ENCODE measurements at places on chromosomes 5 and 9. TPM values are rescaled to one million over a fixed set of nuclear protein-coding genes. Genes with fewer than 3 reads are reported as not detected.

- DNase-seq, result no peak
Measured at GRCh38 chr5:115116001-115116400, 53.7 kb downstream of the TRIM36 start.

DNA sequence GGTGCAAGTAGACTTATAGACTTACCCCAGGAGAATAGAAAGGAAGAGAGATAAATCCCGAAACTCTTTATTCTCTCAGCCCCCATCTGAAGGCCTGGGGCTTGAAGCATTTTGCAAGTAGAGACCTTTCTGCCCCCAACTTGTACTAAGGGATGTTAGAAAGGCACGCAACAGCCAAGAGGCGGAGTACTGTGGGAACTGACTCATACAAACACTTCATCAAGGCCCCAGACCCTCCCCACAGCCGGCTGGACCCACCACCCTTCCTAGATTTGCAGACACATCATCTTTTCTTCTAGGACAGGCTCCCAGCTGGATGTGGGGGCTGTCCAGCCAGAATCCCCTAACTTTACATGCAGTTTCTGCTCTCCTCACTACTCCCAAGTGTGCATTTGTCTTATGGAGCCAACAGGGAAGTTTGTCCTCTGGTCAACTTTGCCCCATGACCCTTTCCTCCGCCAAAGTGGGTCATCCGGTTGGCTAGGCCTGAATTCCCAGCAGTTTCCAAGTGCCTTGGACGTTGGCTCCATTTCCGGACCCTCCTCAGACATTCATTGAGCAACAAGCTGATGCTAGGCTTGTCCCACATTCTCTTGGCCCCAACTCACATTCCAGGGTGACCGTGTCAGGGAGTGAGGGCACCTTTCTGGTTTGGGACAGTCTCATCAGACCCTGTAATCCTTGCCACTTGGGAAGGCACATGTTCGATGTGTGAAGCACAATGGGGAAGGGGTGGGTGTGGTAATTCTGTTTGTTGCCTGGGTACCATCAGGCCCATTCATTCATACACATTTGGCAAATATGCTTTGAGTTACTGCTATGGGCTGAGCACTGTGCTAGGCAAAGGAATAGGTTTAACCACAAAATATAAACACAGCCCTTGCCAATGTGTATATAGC is 64.6 kb downstream of the ABLIM3 start:
- no peak for DNase-seq

DNA sequence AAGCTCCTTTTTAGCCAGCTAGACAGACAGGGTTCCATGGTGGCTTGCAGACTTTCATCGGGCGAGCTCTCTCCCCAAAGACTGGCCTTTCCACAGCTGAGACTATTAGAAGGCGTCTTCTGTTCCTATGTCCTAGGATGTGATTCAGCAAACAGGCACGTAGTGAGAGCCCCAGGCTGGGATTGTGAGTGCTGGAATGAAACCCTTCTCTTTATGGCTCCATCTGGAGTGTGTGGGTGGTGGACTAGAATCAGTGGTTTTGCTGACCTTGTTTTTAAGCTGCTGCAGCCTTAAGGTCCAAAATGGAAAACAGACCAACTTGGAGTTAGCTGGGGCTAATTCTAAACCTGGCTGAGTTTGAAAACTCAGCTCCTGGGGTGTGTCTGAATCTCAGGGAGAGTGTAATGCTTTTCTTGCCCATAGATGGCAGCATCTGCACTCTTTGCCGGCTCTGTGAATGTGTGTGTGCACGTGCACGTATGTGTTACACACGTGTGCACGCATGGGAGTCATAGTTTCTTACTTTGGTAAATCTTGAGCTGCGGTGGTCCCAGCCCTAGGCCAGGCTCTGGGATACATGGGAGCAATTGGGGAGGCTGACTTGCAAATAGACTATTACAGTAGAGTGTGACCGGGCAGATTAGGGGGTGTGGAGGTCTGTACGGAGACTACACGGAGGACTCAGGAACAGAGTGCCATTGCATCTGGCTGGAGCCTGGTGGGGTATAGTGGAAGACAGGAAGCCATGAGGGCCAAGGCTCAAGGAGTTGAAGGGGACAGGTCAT is 10.7 kb downstream of the GSN start:
- DNase-seq, result peak; percentile 60

GRCh38 chr9:135268031-135268430 is 180.6 kb downstream of the OLFM1 start:
- DNase-seq, result no peak

DNA sequence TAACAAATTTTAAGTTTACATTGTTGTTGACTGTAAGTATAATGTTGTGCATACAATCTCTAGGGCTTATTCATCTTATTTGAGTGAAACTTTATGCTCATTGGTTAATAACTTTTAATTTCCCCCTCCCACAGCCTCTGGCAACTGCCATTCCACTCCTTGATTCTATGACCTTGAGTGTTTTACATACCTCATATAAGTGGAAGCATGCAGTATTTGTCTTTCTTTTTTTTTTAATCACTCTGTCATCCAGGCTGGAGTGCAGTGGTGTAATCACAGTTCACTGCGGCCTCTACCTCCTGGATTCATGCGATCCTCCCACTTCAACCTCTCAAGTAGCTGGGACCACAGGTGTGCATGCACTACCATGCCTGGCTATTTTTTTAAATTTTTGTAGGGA is 83.9 kb downstream of the KCTD16 start:
- DNase-seq, result no peak

DNA sequence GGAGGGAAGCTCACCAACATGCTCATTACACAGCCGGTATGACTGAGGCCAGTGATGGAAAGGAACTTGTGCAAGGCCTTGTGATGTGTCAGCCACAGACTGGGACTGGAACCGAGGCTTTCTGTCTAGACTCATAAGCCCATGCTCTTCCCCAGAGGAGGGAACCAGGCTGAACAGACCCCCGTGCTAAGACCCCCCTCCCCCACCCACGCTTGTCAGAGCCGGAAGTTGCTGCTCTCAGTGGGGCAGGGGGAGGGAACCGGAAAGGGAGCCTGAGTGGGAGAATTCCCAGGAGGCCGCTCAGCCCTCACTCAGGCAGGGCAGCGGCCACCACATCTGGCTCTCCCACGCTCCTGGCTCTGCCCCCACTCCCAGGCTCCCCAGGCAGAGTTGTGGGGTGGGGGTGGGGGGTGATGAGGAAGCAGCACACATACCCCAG is 4.1 kb upstream of the PDGFRB start:
- peak; percentile 83 for DNase-seq

OR4F3 gene
- polyA plus RNA-seq, result not detected

DNA sequence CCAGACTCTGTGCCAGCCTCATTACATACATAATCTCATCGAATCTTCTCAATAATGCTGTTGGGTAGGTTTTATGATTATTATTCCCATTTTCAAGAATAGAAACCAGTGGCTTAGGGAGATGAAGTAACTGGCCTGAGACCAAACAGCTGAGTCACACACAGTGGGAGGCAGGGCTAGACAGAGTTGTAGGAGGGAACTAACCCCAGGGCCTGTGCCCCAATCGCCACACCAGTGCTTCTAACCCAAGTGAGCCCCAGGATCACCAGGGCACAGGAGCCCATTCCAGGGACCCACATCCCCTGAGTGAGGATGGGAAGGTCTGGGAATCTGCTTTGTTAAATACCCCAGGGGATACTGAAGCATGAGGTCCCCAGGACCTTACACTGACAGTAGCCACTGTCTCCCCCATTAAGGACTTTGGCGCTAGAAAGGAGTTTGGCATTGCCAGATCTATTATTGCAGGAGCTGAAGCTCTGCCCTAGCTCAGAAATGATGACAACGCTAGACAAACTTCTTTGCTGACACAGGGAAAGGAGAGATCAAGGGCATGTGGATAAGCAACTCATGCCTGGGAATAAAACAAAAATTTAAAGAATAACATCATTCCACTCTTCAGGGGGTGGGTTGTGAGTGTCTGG is 63.8 kb upstream of the PPARGC1B start:
- DNase-seq, result no peak

- no peak for DNase-seq
Measured at GRCh38 chr5:87276655-87277054, 9.0 kb downstream of the RASA1 start.

IFNA8 gene
- polyA plus RNA-seq, result not detected

DNA sequence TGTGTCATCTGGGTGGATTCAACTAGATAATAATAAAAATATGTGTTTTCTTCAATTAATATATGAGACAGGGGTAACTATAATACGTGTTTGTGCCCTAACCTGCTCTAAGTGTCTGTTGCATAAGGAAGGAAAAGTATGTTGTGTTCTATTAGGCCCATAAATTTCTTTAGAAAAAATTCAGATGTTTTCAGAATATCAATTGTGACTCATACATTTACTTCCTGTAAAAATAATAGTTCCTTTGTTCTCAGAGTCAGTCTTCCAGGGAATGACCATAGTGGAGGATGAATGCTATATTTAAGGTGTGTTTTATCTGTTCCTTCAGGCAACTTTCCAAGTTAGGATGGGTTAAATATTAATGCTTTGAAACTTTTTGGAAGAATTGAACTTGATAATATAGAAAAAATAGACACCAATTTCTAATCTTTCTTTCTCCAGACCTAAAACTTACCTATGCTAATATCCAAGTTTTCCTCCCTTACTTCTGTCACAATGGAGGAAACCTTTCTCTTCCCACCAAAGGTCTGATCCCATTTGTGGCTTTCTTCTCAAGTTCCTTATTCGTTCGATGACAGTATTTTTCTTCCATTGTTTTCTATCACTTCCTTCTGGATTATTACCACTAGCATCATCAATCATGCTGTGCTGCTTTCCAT is 49.9 kb downstream of the ISL1 start:
- DNase-seq, result no peak

GRCh38 chr9:80076162-80076561 is 504.4 kb downstream of the TLE4 start:
- no peak for DNase-seq

- peak; percentile 86 for DNase-seq
Measured at GRCh38 chr9:136309101-136309801, 5.4 kb upstream of the CCDC187 start.

Data from kidney (tissue), 22 donors.